Heart right ventricle (tissue), 16 donors: ENCODE measurements at places on chromosomes 2 and 18. TPM values are rescaled to one million over a fixed set of nuclear protein-coding genes. Genes with fewer than 3 reads are reported as not detected.
A peak's percentile ranks its signal among the peaks of the same experiment; 100 is the strongest.

GRCh38 chr18:7273301-7273921 is 42.5 kb downstream of the LRRC30 start:
- DNase-seq = peak; percentile 81

DNA sequence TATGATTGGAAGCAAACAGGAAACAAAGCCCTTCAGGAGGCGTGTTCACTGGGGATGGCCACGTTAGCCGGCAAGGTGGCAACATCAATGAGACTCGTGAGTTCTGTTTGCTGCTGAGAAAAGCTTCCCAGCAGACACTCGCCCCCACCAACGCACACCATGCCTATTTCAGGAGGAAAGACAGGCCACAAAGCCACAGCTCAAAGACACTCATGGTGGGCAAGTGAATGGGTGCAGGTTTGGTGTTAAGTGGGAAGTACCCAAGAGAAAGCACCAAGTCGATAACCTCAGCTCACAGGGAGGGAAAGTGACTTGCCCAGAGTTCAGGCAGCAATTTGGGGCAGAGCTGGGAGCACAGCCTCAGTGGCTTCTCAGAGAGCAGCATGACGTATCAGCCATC is 10.5 kb upstream of the MTERF4 start:
- no peak for DNase-seq

DNA sequence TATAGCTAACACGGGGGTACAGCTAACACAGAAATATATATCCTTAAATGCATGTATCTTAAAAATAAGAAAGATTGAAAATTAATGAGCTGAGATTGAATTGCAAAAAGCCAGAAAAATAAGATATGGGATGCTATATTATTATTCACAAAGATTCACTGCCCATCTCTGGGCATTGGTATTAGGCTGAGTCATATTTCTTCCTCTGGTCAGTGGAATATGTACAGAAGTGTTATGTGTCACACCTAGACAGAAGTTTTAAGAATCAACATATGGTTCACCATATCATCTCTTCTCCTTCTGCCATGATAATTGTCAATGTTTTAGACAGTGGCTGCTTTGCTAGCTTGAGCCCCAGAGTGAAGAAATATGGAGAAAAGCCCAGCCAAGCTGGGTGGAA is 14.0 kb upstream of the MCFD2 start:
- no peak for DNase-seq

The CD8B2 gene
- total RNA-seq = not detected

- no peak for DNase-seq
Observed at GRCh38 chr18:31801078-31801477, 40.4 kb upstream of the SLC25A52 start.

- DNase-seq = no peak
Observed at GRCh38 chr18:46212398-46212797, 108.2 kb downstream of the HAUS1 start.

The CCDC68 gene
- 7.1 TPM for total RNA-seq

DNA sequence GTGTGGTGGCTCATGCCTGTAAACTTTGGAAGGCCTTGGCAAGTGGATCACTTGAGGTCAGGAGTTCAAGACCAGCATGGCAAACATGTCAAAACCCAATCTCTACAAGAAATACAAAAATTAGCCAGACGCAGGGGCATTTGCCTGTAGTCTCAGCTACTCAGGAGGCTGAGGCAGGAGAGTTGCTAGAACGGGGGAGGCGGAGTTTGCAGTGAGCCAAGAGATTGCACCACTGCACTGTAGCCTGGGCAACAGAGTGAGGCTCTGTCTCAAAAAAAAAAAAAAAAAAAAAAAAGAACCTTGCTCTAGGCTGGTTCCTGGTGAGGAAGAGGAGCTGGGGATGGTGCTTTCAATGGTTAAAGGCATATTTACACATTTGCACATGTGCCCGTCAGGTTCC is 129.4 kb downstream of the LYPD6B start:
- DNase-seq = no peak

The WNT6 gene
- 0.73 TPM for total RNA-seq

GRCh38 chr2:196200557-196200956 is 29.2 kb upstream of the STK17B start:
- DNase-seq = no peak

GRCh38 chr2:105627534-105627933 is 117.2 kb upstream of the NCK2 start:
- DNase-seq = no peak

DNA sequence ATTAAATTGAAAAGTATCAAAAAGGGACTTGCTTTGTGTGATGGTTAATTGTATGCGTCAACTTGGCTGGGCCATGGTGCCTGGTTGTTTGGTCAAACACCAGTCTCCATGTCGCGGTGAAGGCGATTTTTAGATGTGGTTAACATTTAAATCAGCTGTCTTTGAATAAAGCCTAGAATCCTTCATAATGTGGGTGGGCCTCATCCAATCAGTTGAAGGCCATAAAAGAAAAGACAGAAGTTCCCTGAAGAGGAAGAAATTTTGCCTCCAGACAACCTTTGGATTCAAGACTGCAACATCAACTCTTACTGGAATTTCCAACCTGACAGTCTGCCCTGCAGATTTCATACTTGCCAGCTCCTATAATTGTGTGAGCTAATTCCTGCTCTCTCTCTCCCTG is 160.5 kb downstream of the SH3BP4 start:
- DNase-seq = no peak

DNA sequence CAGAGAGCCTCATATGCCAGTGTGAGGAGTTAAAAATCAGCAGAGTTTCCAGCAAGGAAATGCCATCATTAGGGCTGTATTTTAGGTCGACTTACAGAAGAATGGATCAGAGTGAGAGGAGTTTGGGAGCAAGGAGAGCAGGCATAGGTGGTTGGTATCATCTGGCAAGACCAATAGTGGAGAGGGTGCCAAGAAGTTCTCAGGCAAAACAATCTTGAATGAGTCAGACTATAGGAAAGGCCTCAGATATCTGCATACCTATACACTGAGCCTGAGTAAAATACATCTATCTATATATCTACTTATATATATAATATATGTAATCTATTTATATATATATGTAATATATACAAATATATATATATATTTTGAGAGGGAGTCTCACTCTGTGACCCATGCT is 57.3 kb downstream of the TMEFF2 start:
- no peak for DNase-seq

The VRK2 gene
- total RNA-seq = 26.4 TPM

DNA sequence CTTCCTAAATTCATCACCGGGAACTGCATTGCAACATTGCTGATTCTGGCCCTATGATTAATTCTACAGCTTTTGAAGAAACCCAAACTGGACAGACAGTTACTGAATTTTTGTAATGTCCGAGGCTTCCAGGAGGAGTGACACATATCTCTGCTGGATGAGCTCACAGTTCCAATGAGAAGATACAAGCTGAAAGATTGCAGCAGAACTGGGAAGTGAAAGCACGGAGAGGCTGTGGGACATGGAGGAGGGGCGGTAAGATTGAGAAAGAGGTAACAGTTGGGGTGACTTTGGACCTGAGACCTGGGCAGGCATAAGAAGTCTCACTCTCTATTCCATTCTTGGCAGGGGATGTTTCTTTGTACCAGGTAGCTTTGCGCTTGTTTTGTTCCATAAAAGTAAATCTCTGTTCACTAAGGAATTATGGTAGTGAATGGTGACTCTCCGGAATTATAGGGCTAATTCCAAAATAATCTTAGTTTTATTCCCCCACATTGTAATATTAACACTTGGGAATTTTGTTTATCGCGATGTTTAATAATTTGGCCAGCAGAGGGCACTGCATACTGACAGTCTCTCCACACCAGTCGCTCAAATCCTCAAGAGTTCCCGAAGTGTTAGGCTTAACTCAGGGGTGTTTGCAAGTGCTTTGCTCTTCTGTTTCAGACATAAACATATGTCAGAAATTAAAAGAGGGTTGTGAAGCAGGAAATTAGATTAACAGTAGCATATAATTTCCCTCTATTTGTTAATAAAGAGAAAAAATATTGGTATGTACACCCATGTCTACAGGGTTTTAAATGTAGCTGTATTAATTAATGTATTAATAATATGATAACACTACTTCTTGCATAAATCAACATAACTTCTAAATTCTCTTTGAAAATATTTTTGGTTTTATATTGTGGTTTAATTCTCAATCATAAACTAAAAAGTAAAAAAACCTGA is 201.4 kb downstream of the SOCS6 start:
- DNase-seq = no peak

- DNase-seq = peak; percentile 67
Observed at GRCh38 chr18:13216711-13217465, 1.7 kb upstream of the LDLRAD4 start.

DNA sequence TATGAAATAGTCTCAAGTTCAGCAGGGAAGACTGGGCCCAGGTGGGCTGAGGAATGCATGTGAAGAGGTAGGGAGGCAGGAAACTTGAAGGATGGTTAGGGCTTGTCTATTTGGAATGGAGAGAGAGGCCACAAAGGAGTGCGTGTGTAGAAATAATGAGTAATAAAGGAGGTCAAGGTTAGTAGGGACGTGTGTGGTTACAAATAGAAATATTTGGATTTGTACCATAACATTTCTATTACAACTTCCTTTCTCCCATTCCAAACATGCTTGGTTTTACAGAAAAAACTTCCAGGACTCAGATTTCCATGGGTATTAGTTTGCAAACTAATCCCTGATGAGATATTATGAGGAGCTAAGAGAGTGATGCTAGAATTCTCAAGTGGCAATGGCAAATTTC is 280.6 kb downstream of the NCKAP5 start:
- DNase-seq = no peak

- DNase-seq = no peak
Observed at GRCh38 chr2:220432645-220433044, 805.2 kb downstream of the SLC4A3 start.

DNA sequence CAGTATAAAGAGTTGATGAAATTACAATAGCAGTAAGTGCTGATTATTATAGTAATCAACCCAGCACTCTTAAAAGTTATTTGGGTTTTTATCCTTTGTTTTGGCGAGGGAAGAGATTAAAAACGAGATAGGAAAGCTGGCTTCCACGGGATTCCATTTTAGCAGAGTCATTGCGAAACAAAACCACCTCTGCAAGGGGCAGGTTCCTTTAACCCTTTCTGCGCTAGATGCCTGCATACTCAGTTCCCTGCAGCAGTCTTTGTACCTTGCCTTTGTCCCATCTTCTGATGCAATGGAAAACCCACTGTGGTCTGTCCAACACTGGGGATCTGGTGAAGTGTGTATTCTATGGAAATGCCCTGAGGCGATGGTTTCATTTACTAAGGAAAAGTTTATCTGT is 2.7 kb downstream of the YPEL5 start:
- no peak for DNase-seq

The PXDN gene
- total RNA-seq = 16.2 TPM

DNA sequence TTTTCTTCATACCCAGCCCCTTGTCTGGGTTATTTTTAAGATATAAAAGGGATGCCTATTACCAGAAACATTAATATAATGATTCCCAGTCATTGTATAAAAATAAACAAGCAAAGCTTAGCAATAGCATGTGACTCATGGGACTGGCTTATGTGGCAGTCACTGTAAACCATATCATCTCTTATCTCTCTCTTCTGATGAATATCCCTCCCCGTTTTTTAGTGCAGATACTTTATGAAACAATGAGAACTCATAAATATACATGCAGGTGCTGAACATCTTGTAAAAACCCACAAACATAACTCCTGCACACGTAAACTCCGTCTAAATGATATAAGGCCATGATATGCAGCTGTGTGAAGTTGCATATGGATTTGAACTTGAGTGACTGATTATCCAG is 154.9 kb downstream of the MGAT5 start:
- no peak for DNase-seq

DNA sequence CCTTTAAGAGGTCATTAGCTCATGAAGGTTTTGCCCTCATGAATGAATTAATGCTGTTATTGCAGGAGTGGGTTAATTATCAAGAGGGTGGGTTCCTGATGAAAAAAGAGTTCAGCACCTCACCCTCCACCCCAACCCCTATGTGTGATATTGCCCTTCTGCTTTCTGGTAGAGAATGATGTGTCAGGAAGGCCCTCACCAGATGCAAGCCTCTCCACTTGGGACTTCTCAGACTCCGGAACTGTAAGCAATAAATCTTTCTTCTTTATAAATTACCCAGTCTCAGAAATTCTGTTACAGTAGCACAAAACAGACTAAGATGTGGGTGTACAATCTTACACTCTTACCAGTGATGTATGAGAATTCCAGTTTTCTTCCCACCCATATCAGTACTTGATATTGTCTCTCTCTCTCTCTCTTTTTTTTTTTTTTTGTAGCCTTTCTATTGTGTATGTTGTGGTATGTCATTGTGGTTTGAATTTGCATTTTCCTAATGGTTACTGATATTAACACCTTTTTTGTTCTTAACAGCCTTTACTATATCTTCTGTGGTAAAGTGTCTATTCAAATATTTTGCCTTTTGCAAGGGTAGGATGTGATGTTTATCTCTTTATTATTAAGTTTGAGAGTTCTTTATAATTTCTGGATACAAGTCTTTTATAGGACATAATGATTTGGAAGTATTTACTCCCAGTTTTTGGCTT is 10.4 kb upstream of the MAP2 start:
- no peak for DNase-seq

The ELOA2 gene
- not detected for total RNA-seq

The KCTD18 gene
- 16.1 TPM for total RNA-seq

DNA sequence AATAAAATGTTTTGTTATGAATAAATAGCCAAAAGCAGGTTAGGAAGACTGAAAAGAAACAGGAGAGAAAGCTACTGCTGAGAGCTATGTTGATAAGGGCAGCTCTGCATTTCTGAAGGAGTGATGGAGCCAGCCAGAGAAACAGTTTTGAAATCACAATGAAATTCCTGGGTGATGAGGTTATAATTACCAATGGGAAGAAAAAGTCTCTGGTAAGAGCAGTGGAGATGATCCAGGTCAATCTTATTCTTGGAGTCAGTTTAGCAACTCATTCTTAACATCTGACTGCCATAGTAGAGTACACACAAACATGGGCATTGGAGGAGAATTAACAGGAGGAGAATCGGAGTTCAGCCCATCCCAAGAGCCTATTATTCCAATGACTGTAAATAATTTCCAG is 2.4 kb downstream of the ALKAL2 start:
- no peak for DNase-seq

The KLHL29 gene
- total RNA-seq = 0.95 TPM

- DNase-seq = no peak
Observed at GRCh38 chr18:70280007-70280925, 8.6 kb upstream of the SOCS6 start.

The SUMO1 gene
- total RNA-seq = 69.0 TPM

GRCh38 chr2:65802298-65802942 is 370.0 kb upstream of the SPRED2 start:
- no peak for DNase-seq

DNA sequence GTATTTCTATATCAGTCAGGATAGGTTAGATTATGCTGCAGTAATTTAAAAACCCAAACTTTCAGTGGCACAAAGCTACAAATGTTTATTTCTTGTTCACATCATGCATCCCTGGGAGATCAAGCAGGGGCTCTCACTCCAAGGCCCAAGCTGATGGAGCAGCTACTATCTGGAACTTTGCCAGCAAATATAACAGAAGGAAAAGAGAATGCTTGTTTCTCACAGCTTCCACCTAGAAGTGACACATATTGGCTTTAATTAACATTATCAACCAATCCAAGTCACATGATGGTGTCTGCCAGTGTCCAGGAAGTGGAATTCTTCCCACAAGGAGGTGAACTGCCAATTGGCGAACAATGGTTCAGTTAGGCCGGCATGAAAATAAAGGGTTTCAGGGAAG is 306.9 kb downstream of the BCL11A start:
- DNase-seq = no peak

The CYP1B1 gene
- total RNA-seq = 89.3 TPM

- DNase-seq = no peak
Observed at GRCh38 chr2:205848601-205849000, 166.3 kb downstream of the NRP2 start.

GRCh38 chr2:64586054-64586453 is 61.9 kb downstream of the AFTPH start:
- DNase-seq = no peak

The PID1 gene
- total RNA-seq = 5.3 TPM

- no peak for DNase-seq
Observed at GRCh38 chr18:72456802-72457201, 87.3 kb downstream of the CBLN2 start.
